H4 (cell line): ENCODE measurements at places on chromosomes 13 and 19.

GRCh38 chr19:33686687-33687480 is 65.1 kb downstream of the CHST8 start:
- DNase-seq: no peak

DNA sequence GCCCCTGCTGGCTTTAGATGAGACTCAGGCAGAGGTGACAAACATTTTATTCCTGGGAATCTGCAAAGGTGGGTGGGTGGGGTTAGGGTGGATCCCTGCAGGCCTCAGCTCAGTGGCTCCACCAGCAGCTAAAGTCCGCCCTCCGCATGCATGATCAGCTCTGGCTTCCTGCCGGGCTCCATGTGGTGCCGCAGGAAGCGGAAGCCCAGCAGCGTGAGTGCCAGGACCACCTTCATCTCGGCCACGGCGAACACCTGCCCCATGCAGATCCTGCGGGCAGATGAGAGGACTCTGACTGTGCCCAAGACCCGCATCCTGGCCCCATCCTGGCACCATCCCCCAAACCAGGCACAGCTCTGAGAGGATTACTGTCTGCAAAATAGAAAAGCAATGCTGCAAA is 26.3 kb downstream of the CYP4F2 start:
- no peak for DNase-seq

DNA sequence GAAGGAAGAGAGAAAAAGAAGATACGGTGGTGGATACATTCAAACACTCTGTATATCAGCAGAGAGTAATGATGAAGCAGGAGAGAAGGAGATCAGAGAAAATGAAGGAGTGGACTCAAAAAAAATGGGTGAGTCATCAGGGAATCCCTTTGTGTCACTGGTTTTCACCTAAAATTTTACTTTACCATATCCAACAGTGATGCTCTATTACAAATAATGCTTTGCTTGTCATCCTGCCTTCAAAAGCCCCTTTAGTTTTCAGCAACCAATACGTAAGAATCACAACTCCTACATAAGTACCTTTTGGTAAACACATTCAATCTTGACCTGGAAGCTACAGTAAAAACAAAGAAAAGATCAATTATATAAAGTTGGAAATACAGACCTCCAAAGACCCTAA is 88.8 kb downstream of the ENOX1 start:
- no peak for DNase-seq

DNA sequence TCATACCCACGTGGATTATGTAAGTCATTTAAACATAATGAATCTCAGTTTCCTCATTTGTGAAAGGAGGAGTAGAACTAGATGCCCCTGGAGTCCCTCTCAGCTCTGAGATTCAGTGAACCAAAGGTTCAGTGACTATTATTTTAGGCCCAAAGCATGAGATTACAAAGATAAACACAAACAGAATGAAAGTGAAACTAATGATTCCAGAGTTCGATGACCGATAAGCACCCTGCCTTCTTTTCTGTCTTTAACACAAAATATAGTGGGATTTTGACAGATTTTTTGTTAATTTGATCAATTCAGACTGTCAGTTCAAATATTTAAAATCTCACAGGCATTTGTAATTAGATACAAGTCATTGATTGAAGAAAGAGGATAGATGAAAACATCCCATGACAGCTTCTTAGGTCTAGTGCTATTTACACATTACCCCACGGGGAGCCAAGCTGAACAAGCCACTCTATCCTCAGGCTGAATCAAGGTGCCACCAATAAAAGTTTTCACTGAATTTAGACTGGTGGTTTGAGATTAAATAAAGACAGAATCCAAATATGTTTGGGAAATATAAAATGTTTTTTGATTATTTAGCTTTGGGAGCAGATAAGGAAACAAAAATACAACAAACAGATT is 64.6 kb upstream of the RAP2A start:
- DNase-seq: no peak

DNA sequence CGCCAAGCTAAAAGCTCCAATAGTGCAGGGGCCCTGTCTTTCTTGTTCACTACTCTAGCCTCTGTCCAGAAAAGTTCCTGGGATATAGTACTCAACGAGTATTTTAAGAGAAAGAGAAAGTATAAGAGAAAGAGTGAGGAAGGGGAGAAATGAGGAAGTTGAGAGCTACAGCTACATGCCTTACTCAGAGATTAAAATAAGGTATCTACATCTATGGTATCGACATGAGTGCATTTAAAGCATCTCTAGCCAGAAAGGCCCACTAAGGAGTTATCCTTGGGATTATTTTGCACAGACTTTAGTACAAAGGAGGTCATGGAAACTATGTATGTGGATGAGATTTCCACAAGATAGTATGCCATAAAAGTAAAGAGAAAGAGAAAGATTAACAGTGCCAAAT is 28.5 kb downstream of the MYCBP2 start:
- DNase-seq: no peak
